Effector memory CD4-positive, alpha-beta T cell (primary cell): ENCODE measurements at places on chromosomes 12 and 14.
A peak's percentile ranks its signal among the peaks of the same experiment; 100 is the strongest.

DNA sequence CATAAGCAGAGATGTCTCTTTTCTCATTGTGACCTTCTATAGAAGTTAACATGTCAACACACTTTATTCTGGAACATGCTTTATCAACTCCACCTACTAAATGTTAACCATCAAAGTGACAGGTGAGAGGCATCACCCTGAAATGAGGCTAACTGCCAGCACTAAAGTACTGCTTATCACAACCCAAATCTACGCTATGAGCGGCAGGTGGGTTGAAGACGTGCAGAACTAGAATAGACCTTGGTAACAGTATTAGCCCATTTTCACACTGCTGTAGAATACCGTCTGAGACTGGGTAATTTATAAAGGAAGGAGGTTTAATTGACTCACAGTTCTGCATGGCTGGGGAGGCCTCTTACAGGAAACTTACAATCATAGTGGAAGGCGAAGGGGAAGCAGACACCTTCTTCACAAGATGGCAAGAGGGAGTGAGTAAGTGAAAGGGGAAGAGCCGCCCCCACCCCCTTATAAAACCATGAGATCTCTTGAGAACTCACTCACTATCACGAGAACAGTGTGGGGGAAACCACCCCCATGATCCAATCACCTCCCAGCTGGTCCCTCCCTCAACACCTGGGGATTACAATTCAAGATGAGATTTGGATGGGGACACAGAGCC lies 359.0 kb downstream of the SEC23A start:
- no peak for DNase-seq
- H3K4me3 ChIP-seq = no peak overlapping the region
- H3K27ac ChIP-seq = no peak overlapping the region
- H3K36me3 ChIP-seq = no peaks in the 10 kb centered on the region

- H3K4me3 ChIP-seq = no peak overlapping the region
- DNase-seq = no peak
- H3K4me1 ChIP-seq = no peaks in the 10 kb centered on the region
- peaks cover 25% of the 10 kb centered on the region for H3K27me3 ChIP-seq
Measured at GRCh38 chr12:102961466-102961855, 4.0 kb downstream of the ASCL1 start.

DNA sequence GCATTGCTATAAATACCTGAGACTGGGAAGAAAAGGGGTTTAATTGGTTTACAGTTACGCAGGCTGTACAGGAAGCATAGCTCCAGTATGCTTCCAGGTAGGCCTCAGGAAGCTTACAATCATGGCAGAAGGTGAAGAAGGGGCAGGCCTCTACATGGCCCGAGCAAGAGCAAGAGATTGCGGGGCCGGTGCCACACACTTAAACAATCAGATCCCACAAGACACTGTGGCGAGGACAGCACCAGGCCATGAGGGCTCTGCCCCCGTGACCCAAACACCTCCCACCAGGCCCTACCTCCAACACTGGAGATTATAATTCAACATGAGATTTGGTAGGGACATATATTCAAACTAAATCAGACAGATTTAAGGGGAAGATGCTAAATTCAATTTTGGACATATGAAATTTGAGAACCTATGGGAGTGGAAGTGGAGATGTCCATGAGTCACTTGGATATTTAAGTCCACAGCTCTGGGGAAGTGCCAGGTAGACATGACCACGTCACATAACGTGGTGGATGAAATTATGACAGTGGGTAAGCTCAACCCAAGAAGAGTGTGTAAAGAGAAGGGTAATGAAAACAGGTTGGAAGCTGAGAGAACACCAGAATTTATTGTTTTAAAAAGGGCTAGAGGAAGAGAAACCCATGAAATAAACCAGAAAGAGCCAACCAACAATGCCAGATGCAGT lies 1.5 kb upstream of the LTA4H start:
- peaks cover 12% of the 10 kb centered on the region for H3K4me1 ChIP-seq
- H3K27me3 ChIP-seq = no peaks in the 10 kb centered on the region
- no peak overlapping the region for H3K4me3 ChIP-seq

DNA sequence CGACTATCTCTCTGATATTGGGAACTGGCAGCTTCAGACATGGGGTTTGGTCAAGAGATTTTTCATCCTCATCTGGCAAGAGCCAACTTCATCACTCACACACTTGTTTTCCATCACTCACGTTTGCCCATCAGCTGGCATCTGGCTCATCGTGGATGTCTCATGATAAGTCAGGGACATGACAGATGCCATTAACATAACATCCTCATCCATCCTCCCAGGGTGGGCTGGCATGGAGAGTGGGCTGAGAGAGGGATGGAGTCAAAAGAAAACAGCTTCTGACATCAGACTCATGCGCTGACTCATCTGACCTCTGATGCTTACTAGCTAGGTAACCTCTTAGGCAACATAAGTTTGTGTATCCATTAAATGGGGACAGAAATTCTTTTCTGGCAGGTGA lies 1.8 kb upstream of the VSX2 start:
- H3K4me1 ChIP-seq = peaks cover 24% of the 10 kb centered on the region
- no peak for DNase-seq
- H3K27ac ChIP-seq = no peak overlapping the region
- H3K4me3 ChIP-seq = no peak overlapping the region
- no peaks in the 10 kb centered on the region for H3K36me3 ChIP-seq
- H3K27me3 ChIP-seq = peaks cover 46% of the 10 kb centered on the region

GRCh38 chr12:84397846-84398245 lies 514.8 kb downstream of the SLC6A15 start:
- no peak overlapping the region for H3K27ac ChIP-seq
- no peak overlapping the region for H3K4me3 ChIP-seq
- no peaks in the 10 kb centered on the region for H3K4me1 ChIP-seq
- DNase-seq = no peak

DNA sequence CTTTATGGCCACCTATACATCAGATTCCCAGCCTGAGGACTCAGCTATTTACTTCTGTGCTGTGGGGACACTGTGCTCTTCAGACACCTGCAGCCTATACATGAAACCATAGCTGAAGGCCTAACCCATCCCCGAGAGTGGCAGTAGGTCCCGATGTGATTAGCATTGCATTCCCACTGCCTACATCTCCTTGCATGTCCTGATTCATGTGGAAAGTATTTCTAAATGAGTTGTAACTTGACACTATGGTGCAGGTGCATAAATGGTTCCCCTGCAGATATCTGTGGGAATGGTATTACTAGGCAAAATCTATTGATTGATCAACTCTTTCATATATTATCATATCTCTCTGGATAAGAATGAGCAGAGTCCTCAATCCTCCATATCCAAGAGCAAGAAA lies 433.5 kb downstream of the DAD1 start:
- H3K4me3 ChIP-seq = no peak overlapping the region
- no peak for DNase-seq
- no peaks in the 10 kb centered on the region for H3K4me1 ChIP-seq
- no peaks in the 10 kb centered on the region for H3K36me3 ChIP-seq
- H3K27ac ChIP-seq = no peak overlapping the region

DNA sequence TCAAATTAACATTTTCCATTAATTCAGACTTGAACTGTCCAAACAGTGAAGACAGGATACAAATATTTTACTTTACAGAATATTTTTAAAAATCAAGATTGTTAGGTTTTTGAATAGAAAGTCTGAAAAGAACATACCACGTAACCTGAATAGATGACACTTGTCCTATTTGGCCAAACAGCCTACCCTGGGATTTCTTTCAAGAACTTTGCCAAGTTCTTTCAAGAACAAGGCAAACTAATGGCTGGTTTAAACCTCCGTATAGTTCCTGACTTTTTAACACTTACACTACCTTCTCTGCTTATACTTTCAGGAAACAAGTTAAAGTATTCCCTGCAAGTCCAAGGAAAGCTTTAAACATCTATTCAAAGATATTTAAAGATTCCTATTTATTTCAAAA lies 35.0 kb downstream of the MAP4K5 start:
- H3K36me3 ChIP-seq = no peaks in the 10 kb centered on the region
- no peaks in the 10 kb centered on the region for H3K4me1 ChIP-seq
- H3K27ac ChIP-seq = no peak overlapping the region

DNA sequence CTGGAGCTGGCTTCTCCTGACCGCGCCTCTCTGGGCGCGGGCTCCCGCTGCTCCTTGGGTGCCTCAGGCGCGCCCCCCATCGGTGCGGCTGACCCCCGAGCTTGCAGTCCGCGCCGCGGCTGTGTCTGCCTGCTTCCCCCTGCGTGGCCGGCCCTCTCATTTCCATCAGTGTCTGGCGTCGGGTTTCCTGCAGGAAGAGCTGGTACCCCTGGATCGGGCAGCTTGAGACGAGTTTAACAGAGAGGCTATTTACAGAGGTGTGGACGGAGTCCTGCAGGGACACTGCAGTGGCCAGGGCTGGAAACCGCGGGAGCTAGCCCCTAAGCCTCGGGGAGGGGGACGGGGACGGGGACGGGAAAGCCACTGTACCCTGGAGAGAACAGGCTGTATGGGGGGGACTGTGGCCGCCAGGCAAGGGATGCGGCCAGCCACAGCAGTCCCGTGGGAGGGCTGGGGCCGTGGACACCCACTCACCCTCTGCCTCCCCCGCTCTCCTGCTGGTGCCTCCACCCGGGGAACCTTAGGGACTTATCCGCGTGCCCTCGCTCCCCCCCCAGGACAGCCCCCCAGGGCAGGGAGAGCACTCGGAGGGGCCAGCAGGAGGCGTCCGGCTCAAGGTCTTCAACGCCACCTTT lies 3.7 kb upstream of the CACNA2D4 start:
- H3K27me3 ChIP-seq = no peaks in the 10 kb centered on the region
- H3K4me1 ChIP-seq = peaks cover 2% of the 10 kb centered on the region
- no peak for DNase-seq
- H3K4me3 ChIP-seq = no peak overlapping the region
- H3K36me3 ChIP-seq = no peaks in the 10 kb centered on the region
- H3K27ac ChIP-seq = no peak overlapping the region

- peak overlapping the region; percentile 10 for H3K27ac ChIP-seq
- peak overlapping the region; percentile 48 for H3K4me3 ChIP-seq
- no peaks in the 10 kb centered on the region for H3K4me1 ChIP-seq
- no peak for DNase-seq
- no peaks in the 10 kb centered on the region for H3K36me3 ChIP-seq
- H3K27me3 ChIP-seq = no peaks in the 10 kb centered on the region
Measured at GRCh38 chr14:68663385-68664076, 129.3 kb downstream of the ZFP36L1 start.

DNA sequence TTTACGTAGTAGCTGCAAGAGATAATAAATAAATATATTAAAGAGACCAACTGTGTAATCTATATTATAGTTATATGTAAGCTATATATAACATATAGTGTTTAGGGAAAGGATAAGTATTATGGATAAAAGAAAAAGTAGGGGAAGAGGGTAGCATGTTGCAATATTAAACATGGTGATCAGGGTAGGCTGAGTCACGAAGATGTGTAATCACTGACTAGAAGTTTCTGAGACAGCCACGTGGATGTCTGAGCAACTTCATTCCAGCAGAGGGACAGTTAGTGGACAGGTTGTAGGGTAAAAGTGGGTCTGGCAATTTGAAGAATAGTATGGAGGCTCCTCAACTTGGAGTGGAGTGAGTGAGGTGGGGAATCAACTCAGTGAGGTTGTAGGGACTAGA lies 109.7 kb downstream of the ANO4 start:
- no peaks in the 10 kb centered on the region for H3K27me3 ChIP-seq
- H3K36me3 ChIP-seq = no peaks in the 10 kb centered on the region
- no peak overlapping the region for H3K27ac ChIP-seq
- no peaks in the 10 kb centered on the region for H3K4me1 ChIP-seq
- H3K4me3 ChIP-seq = no peak overlapping the region

GRCh38 chr12:76216585-76217472 lies 131.4 kb downstream of the BBS10 start:
- H3K4me1 ChIP-seq = no peaks in the 10 kb centered on the region
- no peak for DNase-seq
- no peak overlapping the region for H3K27ac ChIP-seq
- H3K4me3 ChIP-seq = no peak overlapping the region

- H3K27me3 ChIP-seq = no peaks in the 10 kb centered on the region
- no peaks in the 10 kb centered on the region for H3K4me1 ChIP-seq
- no peak for DNase-seq
- H3K36me3 ChIP-seq = no peaks in the 10 kb centered on the region
- H3K27ac ChIP-seq = no peak overlapping the region
- H3K4me3 ChIP-seq = no peak overlapping the region
Measured at GRCh38 chr12:56898938-56899337, 35.3 kb downstream of the SDR9C7 start.

- H3K27me3 ChIP-seq = no peaks in the 10 kb centered on the region
- no peak overlapping the region for H3K4me3 ChIP-seq
- no peak for DNase-seq
Measured at GRCh38 chr12:48285751-48286650, 64.7 kb downstream of the ZNF641 start.

- H3K4me1 ChIP-seq = peaks cover 43% of the 10 kb centered on the region
- no peak for DNase-seq
- peaks cover 13% of the 10 kb centered on the region for H3K36me3 ChIP-seq
Measured at GRCh38 chr12:96233939-96234461, 39.8 kb downstream of the ELK3 start.

DNA sequence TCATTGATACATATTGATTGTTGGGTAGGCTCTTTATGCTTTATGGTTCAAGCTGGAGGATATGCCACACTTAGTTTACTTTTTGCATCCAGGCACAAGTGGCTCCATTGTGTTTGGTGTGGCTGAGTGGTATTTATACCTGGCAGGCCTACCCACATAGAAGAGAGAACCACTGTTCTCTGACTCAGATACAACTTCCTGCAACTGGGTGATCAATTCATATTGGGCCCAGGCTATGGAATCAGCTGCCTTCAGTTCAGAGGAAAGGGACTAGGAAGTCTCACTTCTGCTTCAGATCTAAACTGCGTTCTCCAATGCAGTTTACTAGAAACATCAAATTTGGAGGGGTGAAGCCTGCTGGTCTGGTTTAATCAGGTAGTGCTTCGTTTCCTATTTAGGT lies 49.8 kb upstream of the LRRK2 start:
- DNase-seq = no peak
- no peaks in the 10 kb centered on the region for H3K4me1 ChIP-seq
- H3K27ac ChIP-seq = no peak overlapping the region

- peaks cover 7% of the 10 kb centered on the region for H3K4me1 ChIP-seq
- H3K4me3 ChIP-seq = no peak overlapping the region
- peak; percentile 68 for DNase-seq
Measured at GRCh38 chr14:38065106-38065762, 142.5 kb upstream of the SSTR1 start.

GRCh38 chr12:75690296-75690955 lies 179.0 kb upstream of the KRR1 start:
- H3K27ac ChIP-seq = no peak overlapping the region
- no peak for DNase-seq
- no peak overlapping the region for H3K4me3 ChIP-seq
- no peaks in the 10 kb centered on the region for H3K4me1 ChIP-seq
- no peaks in the 10 kb centered on the region for H3K27me3 ChIP-seq

DNA sequence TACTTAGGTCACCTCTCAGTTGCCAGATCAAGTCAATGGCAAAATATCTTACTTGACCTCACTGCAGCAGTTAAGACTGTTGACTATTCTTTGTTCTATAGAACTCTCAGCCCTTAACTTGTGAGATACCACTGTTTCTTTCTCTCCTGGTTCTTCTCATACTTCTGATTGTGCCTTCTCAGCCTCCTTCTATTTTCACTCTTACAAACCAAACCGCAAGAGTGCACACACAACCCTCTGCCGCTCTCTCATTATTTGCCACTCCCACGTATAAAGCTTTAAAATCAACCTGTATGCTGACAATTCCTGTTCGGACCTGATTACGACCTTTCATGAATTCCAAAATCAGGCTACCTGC lies 4.5 kb downstream of the E2F7 start:
- no peak for DNase-seq
- no peak overlapping the region for H3K27ac ChIP-seq
- H3K4me1 ChIP-seq = peaks cover 6% of the 10 kb centered on the region
- no peak overlapping the region for H3K4me3 ChIP-seq
- no peaks in the 10 kb centered on the region for H3K36me3 ChIP-seq

GRCh38 chr14:64734990-64735389 lies 30.8 kb downstream of the PLEKHG3 start:
- no peak overlapping the region for H3K27ac ChIP-seq
- H3K36me3 ChIP-seq = peaks cover 76% of the 10 kb centered on the region
- H3K4me3 ChIP-seq = no peak overlapping the region
- no peak for DNase-seq
- no peaks in the 10 kb centered on the region for H3K27me3 ChIP-seq
